Stimulated activated naive CD8-positive, alpha-beta T cell treated with anti-CD3 and anti-CD28 coated beads, Interleukin-15, Interleukin-2, amounts not matched to agents 100 U/mL and 50 U/mL, for 24 hours (primary cell): ENCODE measurements at places on chromosomes 6 and 20.

- no peak for DNase-seq
These were observed 67.9 kb downstream of the STK35 start for GRCh38 chr20:2169456-2170088.

GRCh38 chr6:31701666-31702404 is 1.3 kb downstream of the ABHD16A start:
- no peak for DNase-seq

DNA sequence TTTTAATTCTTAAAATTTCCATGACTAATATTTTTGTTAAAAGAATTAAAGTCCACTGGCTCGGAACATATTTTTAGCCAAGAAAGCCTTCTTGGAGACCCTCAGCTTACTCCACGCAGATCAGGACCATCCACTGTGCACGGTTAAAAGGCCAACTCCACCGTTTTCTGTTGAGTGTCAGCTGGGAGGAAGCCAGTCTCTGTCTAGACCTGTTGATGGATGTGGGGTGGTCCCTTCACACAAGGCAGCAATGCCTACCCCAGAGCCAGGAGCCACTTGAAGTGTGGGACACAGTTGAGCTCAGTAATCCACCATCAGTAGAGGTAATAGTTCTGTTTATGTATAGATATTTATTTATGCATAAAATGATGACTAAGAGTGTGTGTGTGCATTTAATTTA is 19.9 kb upstream of the QKI start:
- DNase-seq: no peak

DNA sequence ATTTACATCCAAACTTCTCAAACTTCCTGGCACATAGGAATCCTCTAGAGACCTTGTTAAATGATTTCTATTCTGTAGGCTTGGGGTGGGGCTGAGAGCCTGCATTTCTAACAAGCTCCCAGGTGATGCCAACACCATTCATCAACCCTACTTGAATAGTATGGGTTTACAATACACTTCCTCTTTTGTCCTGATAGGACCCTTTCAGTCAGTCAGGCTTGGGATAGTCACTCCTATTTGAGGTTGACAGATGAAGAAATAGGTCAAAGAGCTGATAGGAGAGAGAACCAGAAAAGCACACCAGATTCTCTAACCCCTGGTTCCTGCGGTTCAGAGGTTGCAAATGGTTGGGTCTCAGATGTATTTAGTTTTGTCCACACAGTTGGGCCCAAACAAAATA is 273.4 kb downstream of the TSHZ2 start:
- no peak for DNase-seq

DNA sequence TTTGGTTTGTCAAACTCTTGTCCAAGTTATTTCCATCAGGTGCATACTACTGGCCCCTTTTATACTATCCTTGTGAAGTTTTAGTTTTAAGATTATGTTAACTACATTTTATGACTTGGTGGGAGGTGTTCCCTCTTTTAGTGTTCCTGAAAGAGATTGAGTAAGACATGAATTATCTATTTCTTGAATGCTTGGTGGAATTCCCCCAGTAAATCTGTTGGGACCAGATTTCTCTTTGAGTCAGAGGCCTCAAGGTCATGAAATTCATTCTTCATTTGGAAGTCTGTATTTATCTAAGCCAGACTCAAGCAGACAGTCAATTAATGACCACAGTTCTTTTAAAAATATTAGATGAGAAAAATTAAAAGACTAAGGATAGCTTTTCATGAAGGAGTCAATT is 81.3 kb downstream of the MOXD1 start:
- DNase-seq: no peak

DNA sequence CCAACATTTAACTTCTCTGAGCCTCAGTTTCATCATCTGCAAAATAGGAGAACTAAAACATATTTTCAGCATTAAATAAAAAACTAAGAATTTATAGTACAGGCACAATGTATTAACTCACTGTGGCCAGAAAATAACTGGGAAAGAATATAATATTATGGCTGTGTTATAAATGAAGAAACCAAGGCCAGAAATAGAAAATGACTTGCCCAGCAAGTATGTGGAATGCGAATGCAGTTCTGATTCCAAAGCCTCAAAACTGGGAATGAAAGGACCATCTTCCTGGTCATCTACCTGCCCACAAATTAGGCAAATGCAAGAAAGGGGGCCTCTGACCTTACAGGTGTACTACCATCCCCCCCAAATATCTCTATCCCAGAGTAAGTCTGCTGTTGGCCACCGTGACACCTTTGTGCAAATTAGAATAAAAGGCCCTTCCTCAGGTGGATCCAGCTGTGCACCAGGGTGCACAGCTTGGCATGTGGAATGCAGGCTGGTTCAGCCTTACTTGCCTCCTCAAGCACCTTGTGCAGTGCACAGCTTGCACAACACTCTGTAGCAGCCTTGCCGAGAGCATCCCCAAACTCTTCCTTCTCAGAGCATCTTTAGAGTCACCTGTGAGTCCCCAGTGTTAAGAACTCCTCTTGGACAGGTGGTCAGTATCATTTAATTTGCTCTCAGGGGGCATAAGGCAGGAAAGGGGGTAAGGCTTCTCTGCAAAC is 4.4 kb downstream of the SLC13A3 start:
- no peak for DNase-seq

GRCh38 chr6:158514991-158515390 is 44.9 kb upstream of the TMEM181 start:
- no peak for DNase-seq

DNA sequence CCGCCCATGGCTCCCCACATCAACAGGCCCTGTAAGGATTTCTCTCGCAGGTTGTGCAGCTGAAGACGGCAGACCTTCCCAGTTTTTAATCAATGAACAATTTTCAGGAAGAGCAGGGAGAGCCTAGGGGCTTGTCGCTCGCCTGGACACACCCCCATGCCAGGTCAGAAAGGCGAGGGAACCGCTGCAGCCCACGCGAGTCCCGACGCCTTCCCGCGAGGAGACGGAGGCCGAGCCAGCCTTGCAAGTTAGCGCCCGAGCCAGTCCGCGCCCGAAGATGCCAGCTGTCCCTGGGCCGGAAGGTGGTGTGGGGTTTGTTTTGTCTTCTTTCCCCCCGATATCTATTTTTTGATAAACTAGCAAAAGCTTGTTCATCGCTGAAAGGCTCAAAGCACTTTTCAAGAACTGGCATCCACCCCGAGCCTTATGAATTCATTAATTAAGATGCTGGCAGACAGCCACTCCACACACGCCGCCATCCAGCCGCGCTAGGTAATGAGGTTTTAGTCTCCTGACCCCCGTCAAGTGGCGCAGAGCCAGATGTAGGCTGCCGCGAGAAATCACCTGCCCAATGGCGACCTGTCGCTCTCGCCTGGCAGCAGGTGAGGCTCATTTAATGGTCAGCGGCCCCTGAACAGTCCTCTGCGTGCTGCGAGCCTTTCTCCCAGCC is 6.6 kb downstream of the CCDC167 start:
- DNase-seq: no peak

DNA sequence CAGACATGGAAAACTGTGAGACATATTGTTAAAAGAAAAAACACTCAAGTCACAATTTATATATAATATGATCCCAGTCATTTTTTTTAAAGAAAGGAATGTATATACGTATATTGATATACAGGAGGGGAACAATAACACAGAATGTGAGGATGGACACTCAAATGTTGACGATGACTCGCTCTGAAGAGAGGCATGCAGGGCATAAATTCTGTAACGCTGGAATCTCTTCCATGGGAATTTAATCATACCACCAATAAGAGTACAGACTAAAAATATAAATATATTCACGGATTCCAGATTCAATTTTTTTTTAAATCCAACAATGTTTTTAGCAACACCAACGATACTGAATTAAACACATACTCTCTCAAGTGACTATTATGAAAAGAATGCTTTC is 106.9 kb upstream of the CCDC28A start:
- no peak for DNase-seq

DNA sequence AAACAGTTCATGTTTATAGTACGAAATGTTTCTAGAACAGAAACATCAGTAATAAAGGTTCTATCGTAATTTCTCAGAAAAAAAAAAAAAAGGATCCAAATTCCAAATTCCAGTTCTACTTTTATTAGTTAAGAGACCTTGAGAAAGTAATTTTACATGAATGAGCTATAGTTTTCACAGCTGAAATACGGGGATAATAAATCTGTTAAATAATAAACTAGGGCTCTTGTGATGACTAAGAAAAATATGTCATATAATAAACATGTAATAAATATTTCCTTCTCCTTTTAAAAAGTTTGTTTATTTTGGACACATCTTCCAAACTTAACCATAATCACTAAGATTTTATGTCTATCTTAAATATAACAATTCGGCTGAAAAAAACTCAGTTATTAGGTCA is 17.8 kb downstream of the RARS2 start:
- no peak for DNase-seq

GRCh38 chr20:62387219-62387913 is 463 bp downstream of the RPS21 start:
- DNase-seq: no peak

DNA sequence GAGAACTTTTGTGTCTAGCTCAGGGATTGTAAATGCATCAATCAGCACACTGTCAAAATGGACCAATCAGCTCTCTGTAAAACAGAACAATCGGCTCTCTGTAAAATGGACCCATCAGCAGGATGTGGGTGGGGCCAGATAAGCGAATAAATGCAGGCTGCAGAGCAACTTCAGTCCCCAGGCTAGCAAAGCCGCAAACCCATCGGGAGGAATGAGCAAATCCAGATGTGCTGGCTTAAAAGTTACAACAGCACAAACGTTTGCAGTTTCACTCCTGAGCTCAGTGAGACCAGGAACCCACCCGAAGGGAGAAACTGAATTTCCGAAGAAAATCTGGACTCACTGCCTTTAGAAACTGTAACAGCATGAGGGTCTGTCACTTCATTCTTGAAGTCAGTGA is 21.9 kb upstream of the MBOAT1 start:
- DNase-seq: no peak

GRCh38 chr6:150866991-150867501 is 1.5 kb downstream of the MTHFD1L start:
- no peak for DNase-seq

DNA sequence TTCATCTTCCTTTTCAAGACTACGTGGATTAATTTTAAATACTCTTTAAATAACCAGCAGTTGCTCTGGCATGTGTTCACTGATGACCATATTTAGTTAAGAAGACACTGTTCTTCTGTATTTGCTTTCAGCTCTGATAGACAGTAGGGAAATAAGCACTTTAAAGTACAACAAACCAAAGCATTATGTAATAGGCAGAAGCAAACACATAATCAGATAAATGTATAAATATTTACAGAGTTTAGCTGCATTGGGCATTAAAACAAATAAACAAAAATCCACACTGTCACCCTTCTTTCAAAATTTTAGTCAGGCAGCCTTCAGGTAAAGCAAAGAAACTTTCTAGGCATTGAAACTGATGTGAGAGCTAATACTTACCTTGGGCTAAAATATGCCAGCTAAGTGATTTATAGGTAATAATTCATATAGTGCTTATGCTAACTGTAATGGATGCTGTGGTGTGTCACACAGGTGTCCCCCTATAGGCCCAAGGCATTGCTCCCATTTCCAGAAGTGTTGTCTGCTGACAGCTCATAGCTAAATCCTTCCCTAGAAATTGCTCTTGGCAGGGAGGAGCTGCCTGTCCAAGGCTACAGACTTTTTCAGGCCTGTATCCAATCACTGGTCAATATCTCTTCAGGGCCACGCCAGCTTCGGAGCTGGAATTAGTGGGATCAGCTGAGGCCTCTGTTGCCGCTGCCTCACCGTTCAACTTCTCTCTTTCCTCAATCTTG is 111.5 kb upstream of the CITED2 start:
- DNase-seq: no peak

DNA sequence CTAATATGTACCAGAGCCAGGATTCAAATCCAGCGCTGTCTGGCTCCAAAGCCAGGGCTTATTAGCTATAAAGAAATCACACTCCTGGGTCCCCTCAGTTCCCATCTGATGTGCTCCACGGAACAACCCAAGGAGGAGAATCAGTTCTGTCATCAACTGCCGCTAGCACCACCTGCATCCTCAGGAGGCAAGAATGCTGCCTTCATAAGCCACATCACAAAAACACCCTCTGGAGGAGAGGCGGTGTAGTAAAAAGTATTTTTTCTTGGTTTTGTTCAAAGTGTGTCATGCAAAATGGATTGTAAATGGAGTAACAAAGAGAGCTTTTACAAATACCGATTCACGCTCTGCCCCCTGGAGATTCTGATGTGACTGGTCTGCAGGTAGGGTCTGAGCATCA is 57.1 kb downstream of the TNFRSF21 start:
- DNase-seq: no peak

DNA sequence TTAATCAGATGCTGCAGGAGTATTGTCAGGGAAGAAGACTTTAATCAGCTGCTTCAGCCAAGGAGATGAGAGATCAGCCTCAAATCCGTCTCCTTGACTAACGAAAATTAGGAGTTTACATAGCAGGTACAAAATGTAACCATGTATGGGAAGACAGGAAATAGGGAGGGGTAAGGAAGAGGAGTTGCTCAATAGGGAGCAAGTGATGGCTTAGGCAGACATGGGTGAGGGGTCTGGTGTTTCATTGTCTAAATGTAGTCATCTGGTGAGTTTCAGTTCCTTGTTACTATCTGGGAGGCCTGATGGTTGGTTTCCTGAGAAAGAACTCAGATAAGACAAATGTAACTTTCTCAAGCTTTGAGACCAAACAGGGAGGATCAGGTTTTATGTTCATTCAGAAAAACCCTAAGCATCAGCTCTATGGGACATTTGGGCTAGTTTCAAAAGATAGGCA is 217.3 kb upstream of the SULF2 start:
- DNase-seq: no peak

- DNase-seq: no peak
These were observed at the start of gene APOBEC2 for GRCh38 chr6:41053041-41053440. APOBEC2 (plus strand) TSS chr6:41053202; CDS start chr6:41053348, 146 bp downstream.

GRCh38 chr20:48772183-48772976 is 55.4 kb downstream of the PREX1 start:
- no peak for DNase-seq

DNA sequence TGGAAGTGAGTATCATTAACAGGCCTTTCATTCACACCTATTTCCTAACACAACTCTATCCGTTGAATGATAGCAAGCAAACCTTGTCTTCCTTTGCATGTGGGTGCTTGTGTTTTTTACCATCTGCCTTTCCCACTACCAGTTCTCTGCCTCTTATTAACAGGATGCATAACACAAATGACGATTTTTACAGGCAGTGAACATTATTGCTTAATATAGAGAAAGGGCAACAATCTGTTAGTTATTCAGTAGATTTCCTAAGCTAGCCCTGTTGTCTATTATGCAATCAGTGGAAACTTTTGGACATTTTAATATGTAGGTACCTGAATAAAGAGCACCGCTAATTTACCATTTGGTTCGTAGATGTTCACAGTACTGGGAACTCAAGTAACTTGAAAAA is 348.8 kb upstream of the PLCB4 start:
- no peak for DNase-seq

- no peak for DNase-seq
These were observed 123.3 kb upstream of the COL21A1 start for GRCh38 chr6:56370561-56371211.

DNA sequence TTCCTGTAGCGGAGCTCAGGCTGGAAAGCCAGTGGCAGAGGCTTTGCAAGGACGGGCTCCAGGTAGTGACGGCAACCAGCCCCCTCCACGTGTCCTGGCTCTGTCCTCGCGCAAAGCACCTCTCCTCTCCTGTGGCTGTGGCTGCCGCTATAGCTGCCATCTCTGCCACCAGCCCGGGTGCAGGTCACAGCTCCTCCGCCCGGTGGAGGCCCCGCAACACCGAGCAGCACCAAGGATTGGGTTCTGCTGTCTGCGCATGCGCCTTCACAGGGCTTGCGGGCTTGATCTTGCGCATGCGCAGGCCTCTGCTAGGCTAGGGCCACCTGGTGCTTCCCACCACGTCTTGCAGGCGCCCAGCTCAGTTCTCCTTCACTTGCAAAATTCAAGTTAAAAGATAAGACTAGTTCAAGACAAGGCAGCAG is 625.4 kb downstream of the QKI start:
- DNase-seq: no peak

- DNase-seq: no peak
These were observed 251.0 kb downstream of the RNGTT start for GRCh38 chr6:88712243-88712936.
